Activated T-helper 2 cell treated with anti-CD3 and anti-CD28 coated beads, Interferon-gamma antibody, Interleukin-2, Interleukin-4, amounts not matched to agents 10 μg/mL and 5 μg/mL and 100 μg/mL, durations not matched to agents 14 hours and 24 hours and 36 hours (primary cell): ENCODE measurements at places on chromosomes 7 and 10. TPM values are rescaled to one million over a fixed set of nuclear protein-coding genes. Genes with fewer than 3 reads are reported as not detected.

The FFAR4 gene
- not detected in 2 replicates for total RNA-seq

The ATOH7 gene
- total RNA-seq: not detected in 2 replicates

The RET gene
- total RNA-seq: 0.21 and 0.59 TPM in 2 replicates

The THSD7A gene
- total RNA-seq: not detected in 2 replicates

The ACTR3C gene
- total RNA-seq: 7.0 and 7.9 TPM in 2 replicates
